ENCODE measurements at places on chromosomes 6 and 20. TPM values are rescaled to one million over a fixed set of nuclear protein-coding genes. Genes with fewer than 3 reads are reported as not detected.

Gene SPATA25
- not detected for polyA plus RNA-seq

Gene CDC5L
- polyA plus RNA-seq, result 9.5 TPM

Gene KCNK5
- 8.4 TPM for polyA plus RNA-seq

Gene POLR1C
- 12.6 TPM for polyA plus RNA-seq

Gene BPIFA1
- polyA plus RNA-seq, result not detected

Gene HRH3
- not detected for polyA plus RNA-seq

Gene BEND3
- 0.92 TPM for polyA plus RNA-seq

Gene PLA2G7
- polyA plus RNA-seq, result 43.0 TPM

Gene HLA-DPB1
- 359 TPM for polyA plus RNA-seq
